Liver (tissue), 10 donors: ENCODE measurements at places on chromosomes 7 and 10.

- DNase-seq, result no peak
Observed at GRCh38 chr7:156174428-156174827, 362.2 kb upstream of the SHH start.

DNA sequence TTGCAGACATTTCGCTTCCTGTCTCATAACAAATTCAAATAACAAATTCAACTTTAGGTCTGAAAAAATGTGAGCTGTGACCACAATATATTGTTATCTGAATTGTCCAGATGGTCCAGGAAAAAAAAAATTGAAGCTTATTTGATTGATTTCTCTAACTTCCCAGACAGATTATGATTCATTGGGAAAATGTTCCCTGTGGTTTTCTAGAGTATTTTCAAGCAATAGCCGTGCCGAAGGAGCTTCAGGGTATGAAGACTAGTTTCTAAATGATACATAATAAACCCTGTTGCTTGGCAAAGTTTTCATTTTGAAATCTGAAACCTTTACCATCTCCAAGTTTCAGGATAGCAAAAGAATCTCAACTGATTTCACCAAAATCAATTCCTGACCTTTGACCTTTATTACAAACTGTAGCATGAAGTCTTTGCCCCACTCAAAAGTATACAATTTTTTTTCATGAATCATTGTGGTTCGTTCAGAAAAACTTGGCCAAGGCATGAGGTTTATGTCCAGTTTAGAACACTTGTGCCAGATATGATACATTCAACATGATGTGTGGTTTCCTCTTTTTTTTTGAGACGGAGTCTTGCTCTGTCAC lies 109.9 kb downstream of the JCAD start:
- no peak for DNase-seq

GRCh38 chr10:11236234-11236633 lies 218.6 kb downstream of the CELF2 start:
- DNase-seq, result no peak

GRCh38 chr10:94493463-94493862 lies 52.1 kb upstream of the HELLS start:
- no peak for DNase-seq

- no peak for DNase-seq
Observed at GRCh38 chr10:7043055-7043653, 367.7 kb downstream of the SFMBT2 start.

DNA sequence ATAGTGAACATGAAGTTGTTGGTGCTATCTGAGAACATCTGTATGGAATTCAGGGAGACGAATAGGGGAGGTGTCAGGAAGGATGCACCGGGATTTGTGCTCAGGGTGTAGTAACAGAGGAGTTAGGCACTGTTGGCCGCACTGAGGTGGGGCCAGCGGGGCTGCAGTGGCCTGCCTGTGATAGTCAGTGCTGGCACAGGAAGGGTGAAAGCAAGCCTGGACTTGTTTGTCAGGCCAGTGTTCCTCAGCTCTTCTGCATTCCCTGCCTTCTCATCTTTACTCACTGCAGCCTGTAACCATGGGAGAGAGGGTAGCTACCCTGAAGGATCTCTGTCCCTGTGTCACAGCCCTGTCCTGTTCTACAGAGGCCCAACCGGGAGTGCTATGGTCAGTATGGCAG lies 81.3 kb downstream of the SH2D4B start:
- DNase-seq, result no peak

- no peak for DNase-seq
Observed at GRCh38 chr7:100472121-100472851, 6.7 kb downstream of the TSC22D4 start.

GRCh38 chr10:109889867-109890266 lies 33.4 kb downstream of the XPNPEP1 start:
- DNase-seq, result no peak

DNA sequence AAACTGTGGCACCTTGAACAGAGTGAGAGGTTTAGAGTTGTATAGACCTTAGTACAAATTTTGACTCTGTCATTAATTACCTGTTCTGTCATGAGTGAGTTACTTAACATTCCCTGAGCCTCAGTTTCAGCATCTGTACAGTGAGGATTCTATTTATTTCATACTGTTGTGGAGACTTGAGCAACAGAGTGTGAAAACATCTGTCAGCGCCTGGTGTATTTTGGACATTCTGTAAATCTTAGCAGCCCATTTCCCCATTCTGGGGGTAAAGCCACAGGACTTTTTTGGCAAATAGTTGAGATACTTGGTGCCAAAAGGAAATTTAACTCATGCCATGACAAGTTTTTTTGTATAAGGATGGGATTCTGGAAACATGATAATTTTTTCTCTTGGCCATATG lies 94.8 kb downstream of the AUTS2 start:
- DNase-seq, result no peak

DNA sequence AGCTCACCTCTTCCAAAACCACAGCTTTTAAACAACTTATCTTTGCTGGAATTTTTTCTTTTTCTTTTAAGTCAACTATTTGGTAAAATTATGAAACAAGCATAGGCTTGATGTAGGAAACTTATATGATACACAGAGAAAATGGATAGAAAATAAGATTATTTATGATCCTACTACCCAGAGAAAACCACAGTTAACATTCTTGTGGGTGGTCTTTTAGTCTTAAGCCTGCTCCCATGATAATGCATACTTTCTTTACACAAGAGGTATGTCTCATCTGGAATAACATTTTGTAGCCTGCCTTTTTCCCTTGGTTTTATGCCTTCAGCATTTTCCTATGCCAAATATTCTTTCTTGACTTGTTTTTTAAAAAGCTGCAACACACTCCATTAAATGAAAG lies 21.4 kb downstream of the PLPP4 start:
- no peak for DNase-seq

DNA sequence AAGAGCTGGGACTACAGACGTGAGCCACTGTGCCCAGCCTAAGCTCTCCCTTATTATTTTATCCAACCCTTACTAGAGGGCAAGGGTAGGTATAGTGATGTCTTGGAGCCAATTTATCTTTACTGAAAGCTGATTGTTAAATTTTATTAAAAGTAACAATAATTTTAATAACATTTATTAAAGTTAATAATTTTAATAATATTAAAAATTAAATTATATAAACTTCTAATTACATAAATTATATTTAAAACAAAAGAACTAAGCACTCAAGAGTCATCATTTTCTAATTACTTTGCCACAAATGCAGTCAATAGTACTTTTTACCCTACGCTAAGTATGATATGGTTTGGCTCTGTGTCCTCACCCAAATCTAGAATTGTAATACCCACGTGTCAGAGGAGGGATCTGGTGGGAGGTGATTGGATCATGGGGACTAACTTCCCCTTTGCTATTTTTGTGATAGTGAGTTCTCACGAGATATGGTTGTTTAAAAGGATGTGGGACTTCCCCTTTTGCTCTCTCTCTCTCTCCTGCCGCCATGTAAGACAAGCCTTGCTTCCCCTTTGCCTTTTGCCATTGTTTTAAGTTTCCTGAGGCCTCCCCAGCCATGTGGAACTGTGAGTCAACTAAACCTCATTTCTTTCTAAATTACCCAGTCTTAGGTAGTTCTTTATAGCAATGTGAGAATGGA lies 58.4 kb upstream of the ETV1 start:
- no peak for DNase-seq

GRCh38 chr7:151454305-151454704 lies 14.4 kb upstream of the CRYGN start:
- no peak for DNase-seq

DNA sequence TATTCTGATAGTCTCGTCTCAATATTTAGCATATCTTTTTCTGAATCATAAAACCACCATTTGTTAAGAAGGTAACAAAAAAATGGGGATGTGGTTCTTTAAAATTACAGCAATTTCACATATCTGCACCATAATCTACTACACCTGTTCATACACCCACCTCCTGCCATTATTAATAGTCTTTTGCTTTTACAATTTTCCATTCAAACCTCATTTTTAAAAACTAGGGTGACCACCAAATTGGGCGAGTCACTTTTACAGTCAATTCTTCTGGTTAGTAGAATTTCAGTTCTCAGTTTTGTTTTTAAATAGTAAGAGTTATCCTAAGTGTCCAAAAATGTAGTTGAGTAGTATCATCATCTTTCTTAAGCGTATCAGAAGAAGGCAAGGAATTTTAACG lies 48.4 kb upstream of the GSAP start:
- no peak for DNase-seq

- no peak for DNase-seq
Observed at GRCh38 chr7:128105228-128106022, 74.2 kb upstream of the LRRC4 start.

DNA sequence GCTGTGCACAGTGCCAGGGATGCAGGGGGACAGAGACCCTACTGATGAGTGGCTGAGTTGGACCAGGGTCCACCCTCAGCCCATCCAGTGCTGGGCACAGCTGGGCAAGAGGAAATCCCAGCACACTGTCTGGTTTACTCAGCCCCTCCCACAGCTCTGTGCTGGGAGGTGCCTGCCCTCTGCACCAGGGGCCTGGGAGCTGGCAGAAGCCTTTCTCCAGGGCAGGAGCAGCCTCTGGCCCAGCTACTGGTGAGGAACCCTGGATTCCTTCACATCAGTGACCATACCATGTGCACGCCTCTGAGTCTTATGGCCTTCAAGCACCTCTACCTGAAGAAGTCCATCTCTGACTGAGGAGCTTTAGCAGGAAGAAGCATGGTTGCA lies 25.9 kb upstream of the C10orf71 start:
- peak; percentile 29 for DNase-seq

GRCh38 chr7:132243463-132243862 lies 332.8 kb downstream of the PLXNA4 start:
- no peak for DNase-seq

- no peak for DNase-seq
Observed at GRCh38 chr10:109877546-109877945, 45.8 kb downstream of the XPNPEP1 start.

DNA sequence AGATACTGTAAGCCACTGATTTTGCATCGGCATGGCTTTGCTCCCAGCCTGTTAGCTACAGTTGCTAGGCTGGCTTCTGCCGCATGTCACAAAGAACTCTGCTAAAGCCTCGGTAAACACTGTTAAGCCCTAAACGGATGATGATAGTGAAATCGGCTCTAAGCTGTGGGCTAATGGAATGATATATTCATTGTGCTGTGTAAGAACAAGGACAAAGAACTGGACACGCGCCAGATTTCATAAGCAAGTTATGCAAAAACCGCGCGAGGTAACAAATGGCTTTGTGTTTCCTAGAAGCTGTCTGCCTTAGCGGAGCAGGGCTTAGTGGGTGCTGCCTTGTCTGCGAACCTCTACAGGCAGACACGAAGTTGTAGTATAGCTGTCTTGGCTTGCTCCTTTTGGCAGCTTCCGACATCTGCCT lies 331.3 kb upstream of the COBL start:
- DNase-seq, result no peak

DNA sequence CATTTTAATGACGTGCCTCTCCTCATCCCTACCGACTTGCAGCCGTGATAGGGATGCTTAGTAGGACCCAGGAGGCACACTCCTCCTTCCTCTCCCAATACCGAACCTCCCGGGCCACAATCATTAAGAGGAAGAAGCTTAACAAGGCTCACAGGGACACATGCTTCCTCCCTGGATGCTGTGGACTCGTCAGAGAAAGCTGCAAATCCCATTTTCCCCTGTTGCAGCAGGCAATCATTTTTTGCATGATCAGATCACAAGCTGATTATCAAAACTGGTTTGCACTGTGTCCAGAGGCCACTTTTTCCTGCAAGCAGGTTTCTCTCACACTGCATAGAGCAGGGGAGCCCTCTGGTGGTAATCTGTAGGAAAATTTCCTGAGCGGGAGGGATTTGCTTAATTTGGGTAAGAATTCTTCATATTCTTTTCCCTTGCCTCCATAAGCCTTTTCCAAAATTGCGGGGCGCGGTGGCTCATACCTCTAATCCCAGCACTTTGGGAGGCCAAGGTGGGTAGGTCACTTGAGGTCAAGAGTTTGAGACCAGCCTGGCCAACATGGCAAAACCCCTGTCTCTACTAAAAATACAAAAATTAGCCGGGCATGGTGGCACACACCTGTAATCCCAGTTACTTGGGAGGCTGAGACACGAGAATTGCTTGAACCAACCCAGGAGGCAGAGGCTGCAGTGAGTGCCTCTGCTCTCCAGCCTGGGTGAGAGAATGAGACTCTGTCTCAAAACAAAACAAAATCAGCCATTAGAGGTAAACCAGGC lies 16.1 kb upstream of the LAMB4 start:
- peak; percentile 59 for DNase-seq

DNA sequence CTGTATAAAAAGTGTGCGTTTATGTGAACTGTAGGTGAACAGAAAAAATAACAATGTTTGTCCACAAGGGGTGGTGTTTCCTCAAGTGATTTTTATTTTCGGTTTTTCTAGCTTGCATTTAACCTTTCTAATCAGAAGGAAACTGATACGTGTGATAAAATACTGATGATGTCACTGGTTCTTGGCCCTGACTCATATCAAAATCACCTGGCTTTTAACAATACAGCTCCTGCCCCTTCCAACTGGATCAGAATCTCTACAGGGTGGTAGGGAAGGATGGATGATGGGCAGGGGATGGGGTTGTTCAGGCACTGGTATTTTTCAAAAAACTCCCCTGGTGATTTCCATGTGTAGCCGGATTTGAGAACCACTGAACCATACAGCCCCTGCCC lies 10.9 kb downstream of the NPFFR1 start:
- DNase-seq, result no peak

DNA sequence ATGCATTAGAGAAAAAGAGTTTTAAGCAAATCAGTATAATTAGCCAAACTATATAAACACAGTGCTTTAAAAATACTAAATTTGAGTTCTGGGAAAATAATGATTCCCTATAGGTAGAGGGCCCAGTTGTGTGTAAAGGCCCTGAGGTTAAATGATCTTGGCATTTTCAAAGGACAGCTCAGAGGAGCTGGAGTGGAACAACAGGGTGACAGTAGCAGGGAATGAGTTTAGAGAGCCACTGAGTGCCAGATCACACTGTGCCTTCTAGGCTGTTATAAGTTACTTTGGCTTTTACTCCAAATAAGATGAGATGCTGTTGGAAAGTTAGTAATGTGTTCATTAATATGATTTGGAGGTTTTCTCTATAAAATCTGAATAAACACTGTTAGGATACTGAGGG lies 34.6 kb downstream of the VWDE start:
- DNase-seq, result no peak

- DNase-seq, result no peak
Observed at GRCh38 chr10:68084469-68084868, 9.4 kb upstream of the HERC4 start.
